ENCODE measurements at places on chromosomes 6 and 20.

GRCh38 chr20:11813106-11813890 lies 104.4 kb upstream of the BTBD3 start:
- DNase-seq, result no peak

- DNase-seq, result no peak
Observed at GRCh38 chr6:34696189-34696738, 303 bp downstream of the ILRUN start.

GRCh38 chr6:88490908-88491264 lies 324.7 kb upstream of the CNR1 start:
- no peak for DNase-seq

- DNase-seq, result no peak
Observed at GRCh38 chr6:168515376-168515775, 74.4 kb downstream of the SMOC2 start.

DNA sequence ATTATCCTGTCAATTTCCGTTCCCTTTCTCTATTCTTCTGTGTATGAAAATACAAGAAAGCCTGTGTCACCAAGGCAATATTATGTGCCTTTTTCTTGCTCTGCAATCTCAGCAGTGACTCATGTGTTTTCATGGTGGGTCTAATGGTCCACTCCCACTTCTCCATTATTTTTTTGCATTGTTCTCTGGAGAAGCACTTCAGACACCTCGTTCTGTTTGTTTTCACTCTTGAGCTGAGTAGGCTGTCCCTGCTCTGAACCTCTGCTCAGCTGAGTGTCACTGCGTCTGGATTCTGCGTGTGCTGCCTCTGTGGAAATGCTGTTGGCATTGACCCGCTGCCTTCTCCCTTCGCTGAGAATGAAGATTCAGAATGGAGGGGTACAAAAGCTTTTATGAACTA lies 230.6 kb downstream of the TMEM242 start:
- DNase-seq, result no peak

- DNase-seq, result peak; percentile 19
Observed at GRCh38 chr6:99241905-99242534, 107.5 kb downstream of the FAXC start.

GRCh38 chr6:70706491-70707123 lies 38.9 kb downstream of the SMAP1 start:
- peak; percentile 47 for DNase-seq

DNA sequence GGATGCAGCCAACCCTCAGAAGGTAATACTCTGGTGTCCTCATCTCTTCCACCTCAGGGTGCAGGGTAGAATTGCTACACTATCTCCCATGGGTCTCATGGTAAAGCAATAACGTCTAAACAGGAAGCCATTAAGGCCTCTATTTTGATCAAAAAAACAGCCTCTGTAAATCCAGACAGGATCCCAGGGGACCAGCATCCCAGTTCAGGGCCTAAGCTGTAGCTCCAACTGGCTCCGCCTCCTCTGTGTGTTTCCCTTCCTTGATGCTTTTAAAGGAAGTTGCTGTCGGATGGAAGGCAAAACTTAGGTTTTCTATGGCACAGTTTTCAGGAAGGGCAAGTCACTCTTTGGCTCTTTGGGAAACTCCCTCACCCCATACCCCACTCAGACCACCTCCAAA lies 222.0 kb downstream of the MAFB start:
- no peak for DNase-seq

DNA sequence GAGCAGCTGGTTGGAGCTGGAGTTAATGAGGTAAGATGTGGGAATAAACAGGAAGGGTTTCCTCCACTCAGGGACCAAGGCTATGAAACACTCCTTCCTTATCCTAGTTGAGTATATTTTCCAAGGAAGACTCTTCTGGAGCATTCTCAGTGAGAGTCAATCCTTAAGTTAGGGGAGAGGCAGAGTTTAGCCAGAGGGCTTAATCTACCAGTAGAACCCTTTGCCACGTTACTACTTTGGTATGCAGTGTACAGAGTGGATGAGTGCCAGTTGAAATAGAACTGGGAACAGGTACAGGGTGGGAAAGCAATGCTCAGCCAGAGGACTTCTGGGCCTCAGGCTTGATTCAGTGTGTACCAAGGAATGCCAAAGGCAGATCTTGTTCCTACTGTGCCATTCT lies 114.3 kb downstream of the UBE3D start:
- no peak for DNase-seq

DNA sequence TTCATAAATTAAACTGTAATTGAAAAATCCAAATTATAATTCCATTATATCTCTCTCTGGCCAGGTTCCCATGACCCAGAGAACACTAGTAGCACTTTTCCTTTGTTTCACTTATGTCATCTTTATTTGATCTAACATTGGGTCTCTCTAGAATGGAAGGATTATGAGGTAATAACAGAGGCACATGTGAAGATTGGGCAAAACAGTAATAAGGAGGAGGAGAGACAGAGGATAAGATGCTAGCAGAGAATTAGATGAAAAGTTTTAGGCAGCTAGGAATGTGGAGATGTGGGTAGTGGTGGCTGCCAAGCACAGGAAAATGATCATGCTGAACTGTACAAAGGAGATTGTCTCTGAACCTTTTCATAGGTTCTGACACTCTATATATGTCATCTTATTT lies 3.3 kb downstream of the TAB2 start:
- DNase-seq, result no peak

DNA sequence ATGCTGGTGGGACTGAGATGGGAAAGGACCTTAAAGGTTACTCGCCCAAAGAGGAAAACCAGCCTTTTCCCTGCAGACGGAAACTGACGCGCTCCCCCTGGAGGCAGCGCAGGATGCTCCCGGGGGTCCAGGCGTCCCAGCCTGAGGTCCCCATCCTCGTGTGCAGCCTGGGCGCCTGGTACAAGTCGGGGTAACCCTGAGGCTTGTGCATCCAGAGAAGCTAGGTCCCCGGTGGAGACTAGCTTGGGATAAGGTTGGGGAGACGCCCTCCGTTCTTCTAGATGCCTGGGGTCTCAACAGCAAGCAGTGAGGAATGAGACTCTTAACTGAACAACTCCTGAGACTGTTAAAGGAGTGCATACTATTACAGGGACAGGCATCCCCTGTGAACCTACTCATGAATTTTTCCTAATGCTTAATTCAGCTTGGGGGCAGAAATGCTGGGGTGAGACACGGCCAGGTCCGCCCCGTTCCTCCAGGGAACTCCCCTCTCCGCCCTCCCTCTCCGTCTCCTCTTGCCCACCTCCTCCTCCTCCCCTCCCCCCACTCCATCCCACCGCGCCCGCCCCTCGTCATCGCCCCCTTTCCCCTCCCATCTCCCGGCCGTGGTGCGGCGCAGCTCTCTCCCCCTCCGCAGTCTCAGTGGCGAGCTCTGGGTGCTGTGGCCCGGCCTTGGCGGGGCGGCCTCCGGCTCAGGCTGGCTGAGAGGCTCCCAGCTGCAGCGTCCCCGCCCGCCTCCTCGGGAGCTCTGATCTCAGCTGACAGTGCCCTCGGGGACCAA lies at the start of gene PRSS35:
Gene PRSS35, plus strand, starts transcription at position 634 of the 781 bp plus-strand sequence. CDS start 10,908 bp downstream, outside the sequence.
- peak; percentile 36 for DNase-seq

GRCh38 chr20:23245553-23246181 lies 104.9 kb upstream of the NXT1 start:
- DNase-seq, result peak; percentile 26

DNA sequence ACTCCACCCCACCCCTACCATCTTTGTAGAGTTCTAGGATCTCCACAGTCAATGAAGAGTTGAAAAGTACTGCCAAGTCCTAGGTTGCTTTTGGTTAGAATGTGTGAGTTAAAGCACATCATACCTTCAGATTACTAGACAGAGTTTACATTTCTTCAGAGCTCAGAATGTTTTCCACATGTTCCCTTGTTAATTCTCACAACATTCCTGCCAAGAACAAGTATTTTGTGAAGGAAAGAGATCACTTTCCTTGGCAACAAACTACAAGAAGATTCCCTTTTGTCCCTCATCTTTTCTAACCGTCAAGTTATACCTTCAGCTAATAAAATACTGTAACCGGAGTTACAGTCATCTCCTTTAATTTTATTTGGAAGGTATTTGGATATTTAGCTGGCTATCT lies 266.8 kb downstream of the ZFAND3 start:
- no peak for DNase-seq

- DNase-seq, result no peak
Observed at GRCh38 chr6:104186831-104187230, 672.9 kb downstream of the HACE1 start.

GRCh38 chr20:888057-888456 lies 28.1 kb downstream of the ANGPT4 start:
- DNase-seq, result no peak

DNA sequence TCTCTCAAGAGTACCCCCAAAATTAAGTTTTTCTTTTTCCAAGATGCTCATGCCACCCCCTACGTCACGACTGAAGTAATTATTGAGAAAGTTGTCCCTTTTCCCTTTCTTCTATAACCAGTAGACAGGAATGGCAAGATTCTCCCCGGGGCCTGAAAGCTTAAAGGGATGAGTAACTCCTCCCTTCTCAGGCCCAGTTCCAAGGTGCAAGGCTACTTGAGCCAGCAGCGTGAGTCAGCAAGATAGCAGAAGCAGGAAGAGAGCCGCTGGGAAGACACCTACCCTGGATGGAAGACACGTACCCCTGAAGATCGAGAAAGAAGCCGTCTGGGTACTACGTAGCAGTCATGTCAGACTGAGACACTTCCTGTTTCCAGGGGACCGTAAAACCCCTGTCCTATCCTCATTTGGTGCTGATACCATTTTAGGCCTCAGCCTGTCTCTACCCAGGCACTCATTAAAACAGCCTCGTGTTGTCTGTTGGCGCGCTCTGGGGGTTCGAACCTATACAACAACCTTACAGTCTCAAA lies 241.0 kb downstream of the ADGRG6 start:
- no peak for DNase-seq

DNA sequence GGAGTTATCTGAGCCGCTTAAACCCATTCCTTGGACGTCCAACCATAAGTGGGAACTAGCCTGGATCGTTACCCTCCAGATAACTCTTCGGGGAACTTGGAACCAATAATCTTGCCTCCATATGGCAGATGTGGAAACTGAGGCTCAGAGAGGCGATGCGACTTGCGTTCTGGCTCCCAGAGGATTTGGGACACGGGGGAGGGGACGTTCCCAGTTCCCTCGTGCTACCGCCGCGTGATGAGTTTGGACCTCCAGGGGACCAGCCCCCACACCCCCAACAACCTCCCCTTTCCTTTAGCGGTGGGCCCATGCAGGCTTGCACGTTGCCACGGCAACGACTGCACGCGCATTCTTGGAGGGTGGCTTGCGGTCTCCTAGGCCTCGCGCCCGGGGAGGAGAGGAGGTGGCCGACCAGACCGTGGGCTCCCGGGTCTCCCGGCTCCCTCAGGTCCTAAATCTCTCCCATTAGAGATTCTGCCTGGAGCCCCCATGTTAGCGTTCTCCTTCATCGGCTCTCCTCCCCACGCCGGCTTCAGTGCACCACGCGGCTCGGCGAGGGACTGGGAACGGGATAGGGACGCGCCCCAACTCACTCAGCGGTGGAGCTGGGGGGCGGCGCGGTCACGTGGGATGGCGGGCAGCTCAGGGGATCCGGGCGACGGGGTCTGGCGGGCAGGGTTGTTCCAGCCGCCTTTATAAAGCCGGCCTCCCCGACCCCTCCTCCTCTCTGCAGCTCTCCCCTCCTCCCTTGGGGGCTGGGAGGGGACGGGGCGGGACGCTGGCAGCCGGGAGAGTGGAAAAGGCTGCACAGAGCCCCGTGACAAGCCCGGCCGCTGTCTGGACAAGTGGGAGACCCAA lies at the start of gene PLTP:
Gene PLTP, minus strand, starts transcription at position 670 of the 858 bp plus-strand sequence. CDS start 703 bp downstream, outside the sequence.
- peak; percentile 62 for DNase-seq

- DNase-seq, result no peak
Observed at GRCh38 chr20:40639676-40640355, 49.2 kb downstream of the MAFB start.

- no peak for DNase-seq
Observed at GRCh38 chr6:37260040-37260439, 2.1 kb upstream of the TMEM217 start.

- no peak for DNase-seq
Observed at GRCh38 chr20:37845878-37846277, 57.0 kb upstream of the VSTM2L start.

GRCh38 chr6:52539607-52540006 lies 37.3 kb downstream of the TRAM2 start:
- DNase-seq, result no peak

DNA sequence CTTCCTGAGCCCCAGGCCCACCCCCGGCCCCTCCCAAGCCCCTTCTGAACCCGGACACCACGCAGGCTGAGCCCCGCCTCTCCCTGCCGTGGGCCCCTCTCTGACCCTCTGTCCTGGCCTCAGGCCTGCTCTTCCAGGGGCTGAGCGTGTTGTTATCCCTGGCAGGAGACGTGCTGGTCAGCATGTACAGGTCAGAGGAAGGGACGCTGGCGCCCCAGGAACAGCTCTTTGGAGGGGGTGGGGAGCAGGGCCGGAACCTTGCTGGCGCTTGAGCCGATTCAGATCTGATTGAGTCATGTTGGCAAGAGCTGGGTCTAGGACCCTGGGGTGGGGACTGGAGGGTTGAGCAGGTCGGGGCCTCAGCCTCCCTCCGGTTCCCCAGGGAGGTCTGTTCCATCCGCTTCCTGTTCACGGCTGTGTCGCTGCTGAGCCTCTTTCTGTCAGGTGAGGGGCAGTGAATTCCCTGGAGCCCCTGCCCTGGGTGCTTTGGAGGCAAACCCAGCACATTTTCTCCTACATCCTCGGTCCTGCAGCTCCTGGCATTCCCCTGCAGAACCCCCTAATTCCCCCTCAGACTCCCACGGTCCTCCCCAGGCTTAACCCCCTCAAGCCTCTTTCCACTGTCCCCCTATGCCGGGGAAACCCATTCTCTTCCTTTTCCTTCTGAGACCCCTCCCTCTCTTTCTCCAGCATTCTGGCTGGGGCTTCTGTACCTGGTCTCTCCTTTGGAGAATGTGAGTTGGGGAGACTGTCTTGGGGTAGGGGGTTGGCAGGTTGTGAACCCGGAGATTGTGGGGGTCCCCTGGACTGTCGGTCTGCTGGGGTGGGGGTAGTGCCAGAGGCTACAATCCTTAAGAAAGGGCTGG lies 2.0 kb downstream of the SPAG4 start:
- no peak for DNase-seq

DNA sequence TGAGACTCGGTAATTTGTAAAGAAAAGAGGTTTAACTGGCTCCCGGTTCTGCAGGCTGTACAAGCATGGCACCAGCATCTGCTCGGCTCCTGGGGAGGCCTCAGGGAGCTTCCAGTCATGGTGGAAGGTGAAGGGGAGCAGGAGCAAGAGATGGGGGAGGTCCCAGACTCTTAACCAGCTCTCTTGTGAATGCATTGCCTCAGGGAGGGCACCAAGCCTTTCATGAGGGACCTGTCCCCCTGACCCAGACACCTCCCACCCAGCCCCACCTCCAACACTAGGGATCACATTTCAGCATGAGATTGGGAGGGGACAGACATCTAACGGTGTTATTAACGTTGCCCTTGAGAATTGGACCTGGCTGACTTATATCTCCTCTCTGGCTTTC lies 68.6 kb downstream of the PTPN1 start:
- DNase-seq, result no peak

GRCh38 chr6:133631421-133631820 lies 257.5 kb upstream of the TCF21 start:
- DNase-seq, result no peak

- no peak for DNase-seq
Observed at GRCh38 chr6:135393289-135393688, 104.3 kb downstream of the AHI1 start.

Data from globus pallidus (tissue), 1 donor.